Fibroblast of upper back skin (primary cell): ENCODE measurements at places on chromosomes 2 and 18.

- DNase-seq: peak; percentile 82
Observed at GRCh38 chr2:69177063-69177771, 164.2 kb downstream of the ANTXR1 start.

DNA sequence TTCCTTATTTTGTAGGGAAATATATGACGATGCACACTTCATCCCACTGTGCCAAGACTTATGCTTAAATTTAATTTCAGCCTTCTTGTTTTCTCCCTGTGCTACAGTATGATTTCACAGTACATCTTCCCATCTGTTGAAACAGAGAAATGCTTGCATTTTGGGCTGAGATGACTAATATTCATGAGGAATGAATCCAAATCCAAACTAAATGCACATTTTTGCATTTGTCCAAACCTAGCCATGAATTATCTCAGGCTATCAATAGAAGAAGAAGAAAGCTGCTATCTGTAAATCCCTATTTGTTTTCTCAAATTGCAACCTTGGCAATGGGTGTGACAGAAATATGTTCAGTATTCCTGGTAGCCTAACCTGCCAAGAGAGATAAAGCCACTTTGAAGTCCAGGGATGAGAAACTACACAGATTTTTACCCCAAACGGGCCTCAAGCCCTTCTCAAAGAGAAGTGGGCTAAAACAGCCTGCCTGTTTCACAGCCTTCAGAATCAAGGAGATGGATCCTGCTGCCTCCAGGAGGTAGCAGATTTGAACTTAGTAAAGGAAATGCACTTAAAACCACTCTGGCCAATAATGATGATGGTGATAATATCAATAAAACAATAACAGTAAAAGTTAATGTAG, 306.9 kb upstream of the NT5C1B start:
- peak; percentile 77 for DNase-seq

- DNase-seq: no peak
Observed at GRCh38 chr2:156038021-156038420, 294.5 kb downstream of the NR4A2 start.

DNA sequence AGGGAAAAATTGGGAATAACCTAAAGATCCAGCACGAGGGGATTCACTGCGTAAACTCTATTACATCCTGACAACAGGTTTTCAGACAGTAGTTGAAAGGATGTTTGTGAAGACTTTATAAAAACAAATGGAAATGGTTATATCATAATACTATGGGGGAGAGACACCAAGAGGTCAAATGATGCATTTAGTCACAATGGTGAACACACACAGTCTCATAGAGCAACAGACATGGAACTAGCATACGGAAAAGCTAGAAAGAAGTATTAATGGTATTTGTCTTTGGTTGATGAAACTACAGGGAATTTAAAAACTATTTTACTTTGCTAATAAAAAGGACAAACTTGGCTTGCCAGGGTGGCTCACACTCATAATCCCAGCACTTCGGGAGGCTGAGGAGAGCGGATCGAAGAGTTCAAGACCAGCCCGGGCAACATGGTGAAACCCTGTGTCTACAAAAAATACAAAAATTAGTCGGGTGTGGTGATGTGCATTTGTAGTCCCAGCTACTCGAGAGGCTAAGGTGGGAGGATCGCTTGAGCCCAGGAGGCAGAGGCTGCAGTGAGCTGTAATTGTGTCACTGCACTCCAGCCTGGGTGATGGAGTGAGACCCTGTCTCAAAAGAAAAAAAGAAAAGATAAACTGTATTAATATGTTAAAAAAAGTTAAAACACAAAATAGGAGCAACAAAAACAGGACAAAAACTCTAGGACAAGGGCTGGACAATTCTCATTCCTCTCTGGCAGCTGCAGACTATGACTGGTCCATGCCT, 94.8 kb downstream of the MYCN start:
- DNase-seq: no peak

GRCh38 chr2:57209799-57210198, 836.8 kb upstream of the VRK2 start:
- DNase-seq: no peak

DNA sequence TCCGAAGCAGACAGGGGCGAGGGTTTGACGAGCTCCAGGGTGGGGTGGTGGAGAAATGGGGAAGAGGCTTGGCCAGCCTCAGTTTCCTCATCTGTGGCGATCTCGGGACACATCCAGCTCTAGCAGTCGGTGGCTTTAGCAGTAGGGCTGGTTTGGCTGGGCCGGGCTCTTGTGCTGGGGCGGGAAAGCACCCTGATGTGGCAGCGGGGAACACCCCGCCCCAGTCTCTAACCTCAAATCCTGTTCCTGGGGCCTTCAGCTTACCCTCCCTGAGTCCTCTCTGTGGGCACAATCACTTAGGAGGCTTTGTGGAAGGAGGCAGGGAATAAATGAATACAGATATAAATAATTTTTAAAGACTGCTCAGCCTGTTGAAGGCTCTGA, 26.5 kb upstream of the MCFD2 start:
- no peak for DNase-seq

DNA sequence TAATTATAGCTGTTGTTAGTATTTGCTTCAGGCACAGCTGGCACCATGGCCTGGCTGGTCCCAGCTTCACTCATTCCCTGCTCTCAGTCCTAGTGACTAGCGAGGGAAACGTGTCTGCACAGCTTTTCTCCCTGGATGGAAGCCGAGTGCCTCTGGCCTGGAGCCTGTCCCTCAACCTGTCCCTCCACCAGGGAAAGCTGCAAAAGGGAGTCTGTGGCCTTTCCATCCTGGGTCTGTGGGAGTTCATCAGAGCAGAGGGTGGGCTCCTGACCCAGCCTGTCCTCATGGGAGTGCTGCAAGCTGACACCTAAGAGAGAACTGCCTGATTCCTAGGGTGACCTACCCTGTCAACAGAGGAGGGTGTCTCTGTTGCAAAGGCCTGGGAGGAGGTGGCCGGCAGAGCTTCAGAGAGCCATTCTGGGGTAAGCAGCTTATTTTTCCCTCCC, 118.3 kb downstream of the CAPN13 start:
- DNase-seq: no peak

GRCh38 chr2:207123335-207123744, 42.4 kb downstream of the KLF7 start:
- DNase-seq: no peak

GRCh38 chr2:212097001-212097400, 441.6 kb downstream of the ERBB4 start:
- DNase-seq: no peak

DNA sequence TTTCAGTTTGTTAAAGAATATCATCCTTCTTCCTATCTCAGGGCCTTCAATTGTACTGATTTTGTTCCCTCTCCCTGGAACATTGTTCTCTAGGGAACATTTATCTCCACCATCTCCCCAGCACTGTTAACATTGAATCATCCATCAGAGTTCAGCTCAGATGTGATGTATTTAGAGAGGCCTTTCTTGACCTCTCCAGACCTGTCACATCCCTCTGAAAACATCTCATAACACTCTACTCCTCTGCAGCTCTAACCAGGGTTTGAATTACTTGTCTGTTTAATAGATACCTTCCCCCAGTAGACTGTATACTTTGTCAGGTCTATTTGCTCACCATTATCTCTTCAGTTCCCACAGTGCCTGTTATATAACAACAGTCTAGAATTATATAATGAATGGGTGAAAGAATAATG, 98.6 kb downstream of the GALNT1 start:
- no peak for DNase-seq

- peak; percentile 48 for DNase-seq
Observed at GRCh38 chr2:11775384-11775783, 29.0 kb downstream of the LPIN1 start.

DNA sequence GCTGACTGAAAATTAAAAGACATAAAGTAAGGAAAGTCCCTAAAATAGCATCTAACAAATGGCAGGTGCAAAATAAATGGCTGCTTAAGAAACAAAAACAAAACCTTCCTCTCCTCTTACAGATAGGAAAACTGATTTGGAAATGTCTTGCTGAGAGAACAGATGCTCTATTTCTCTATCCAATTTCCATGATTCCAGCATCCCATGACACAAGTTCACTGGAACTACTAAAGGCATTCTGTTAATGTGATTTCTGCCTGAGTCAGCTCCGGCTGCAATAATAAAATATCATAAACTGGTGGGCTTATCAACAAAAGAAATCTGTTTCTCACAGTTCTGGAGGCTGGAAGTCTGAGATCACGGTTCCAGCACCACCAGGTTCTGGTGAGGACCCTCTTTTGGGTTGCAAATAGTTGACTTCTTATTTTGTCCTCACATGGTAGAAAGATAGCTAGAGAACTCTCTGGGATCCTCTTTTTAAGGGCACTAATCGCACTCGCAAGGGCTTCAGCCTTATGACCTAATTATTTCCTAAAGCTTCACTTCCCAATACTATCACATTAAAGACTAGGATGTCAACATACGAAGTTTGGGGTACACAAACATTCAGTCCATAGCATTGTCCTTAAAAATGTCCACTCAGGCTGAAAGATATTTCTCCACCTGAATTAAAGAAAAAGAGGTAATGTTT, 78.2 kb upstream of the GALNT3 start:
- peak; percentile 42 for DNase-seq

DNA sequence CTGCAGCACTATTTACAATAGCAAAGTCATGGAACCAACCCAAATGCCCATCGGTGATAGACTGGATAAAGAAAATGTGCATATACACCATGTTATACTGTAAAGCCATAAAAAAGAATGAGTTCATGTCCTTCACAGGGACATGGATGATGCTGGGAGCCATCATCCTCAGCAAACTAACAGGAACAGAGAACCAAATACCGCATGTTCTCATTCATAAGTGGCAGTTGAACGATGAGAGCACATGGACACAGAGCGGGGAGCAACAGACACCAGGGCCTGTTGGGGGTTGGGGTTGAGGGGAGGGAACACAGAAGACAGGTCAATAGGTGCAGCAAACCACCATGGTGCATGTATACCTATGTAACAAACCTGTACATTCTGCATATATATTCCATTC, 33.5 kb downstream of the HNMT start:
- no peak for DNase-seq

- no peak for DNase-seq
Observed at GRCh38 chr2:40329739-40330030, 122.2 kb downstream of the SLC8A1 start.

GRCh38 chr18:22932885-22933205, 283 bp upstream of the RBBP8 start:
- DNase-seq: no peak

DNA sequence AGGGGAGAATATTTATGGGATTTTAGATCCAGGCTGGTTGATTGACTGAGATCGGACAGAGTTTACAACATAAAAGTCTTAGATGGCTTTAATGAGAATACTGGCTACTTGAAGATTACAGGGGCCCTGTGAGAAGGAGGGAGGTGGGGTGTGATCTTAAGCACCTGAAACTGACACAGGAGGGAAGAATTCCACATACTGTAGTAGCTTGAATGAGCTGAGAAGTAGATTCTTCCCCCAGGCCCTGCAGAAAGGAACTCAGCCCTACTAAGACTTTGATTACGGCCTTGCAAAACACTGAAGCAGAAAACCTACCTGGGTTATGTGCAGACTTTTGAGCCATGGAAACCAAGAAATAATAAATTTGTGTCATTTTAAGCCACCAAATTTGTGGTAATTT, 1062.9 kb upstream of the GYPC start:
- DNase-seq: no peak

DNA sequence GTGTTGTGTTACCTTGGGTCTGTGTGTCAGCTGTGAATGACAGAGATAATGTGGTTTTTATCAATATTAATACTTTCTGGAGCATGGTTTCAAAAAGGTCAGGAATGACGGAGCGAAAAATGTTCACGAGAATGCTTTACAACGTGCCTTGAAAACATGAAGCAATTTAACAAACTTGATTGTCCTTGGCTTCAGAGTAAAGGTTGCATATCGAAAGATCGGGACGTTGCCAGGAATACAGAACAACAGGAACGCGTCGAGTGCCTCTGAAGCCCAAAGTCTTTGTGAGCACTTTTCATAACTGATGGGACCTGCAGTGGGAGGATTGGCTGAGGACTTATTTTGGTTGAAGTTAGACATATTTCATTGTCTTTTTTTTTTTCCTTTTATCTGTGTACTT, 206.1 kb downstream of the ZNF407 start:
- DNase-seq: no peak

- no peak for DNase-seq
Observed at GRCh38 chr18:55142410-55142809, 183.1 kb upstream of the CCDC68 start.

- DNase-seq: peak; percentile 37
Observed at GRCh38 chr2:137865954-137866540, 98.2 kb upstream of the HNMT start.

DNA sequence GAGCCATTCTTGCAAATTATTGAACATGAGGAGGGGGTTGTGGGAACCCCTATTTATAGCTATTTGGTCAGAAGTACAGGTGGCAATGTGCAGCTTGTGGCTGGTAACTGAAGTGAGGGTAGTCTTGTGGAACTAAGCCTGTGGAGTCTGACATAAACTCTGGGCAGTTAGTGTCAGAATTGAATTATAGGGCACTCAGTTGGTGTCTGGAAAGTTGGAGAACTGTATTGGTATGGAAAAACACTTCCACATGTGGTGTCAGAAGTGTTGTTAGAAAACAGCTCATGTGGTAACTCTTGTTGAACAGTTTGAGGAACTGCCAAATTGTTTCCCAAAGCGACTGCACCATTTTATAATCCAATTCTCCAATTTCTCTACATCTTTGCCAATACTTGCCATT, 7.5 kb downstream of the RALBP1 start:
- no peak for DNase-seq

GRCh38 chr2:200225951-200226350, 80.5 kb upstream of the SPATS2L start:
- peak; percentile 45 for DNase-seq

DNA sequence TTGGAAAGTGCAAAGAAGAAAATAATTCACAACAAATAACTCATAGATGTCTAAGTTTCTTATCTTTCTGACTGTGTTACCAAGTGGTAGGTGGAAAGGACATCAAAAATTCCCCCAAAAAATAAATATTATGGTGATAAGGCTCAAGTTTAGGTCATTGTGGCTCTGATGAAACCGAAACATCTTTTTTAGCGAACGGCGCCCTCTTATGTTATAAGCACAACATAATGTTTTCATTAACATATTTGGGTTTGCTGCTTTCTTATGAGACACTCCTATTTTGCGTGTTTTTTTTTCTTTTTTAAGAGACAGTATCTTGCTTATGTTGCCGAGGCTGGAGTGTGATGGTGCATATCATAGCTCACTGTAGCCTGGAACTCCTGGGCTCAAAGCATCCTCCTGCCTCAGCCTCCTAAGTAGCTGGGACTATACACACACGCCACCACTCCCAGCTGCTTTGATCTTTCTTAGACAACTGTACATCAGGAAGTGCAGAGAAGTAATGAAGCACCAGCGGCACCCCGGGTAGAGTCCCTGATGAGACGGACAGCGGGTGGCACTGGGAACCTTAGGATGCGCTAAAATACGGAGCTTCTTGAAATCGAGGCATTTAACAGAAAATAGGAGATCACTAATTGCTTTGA, 38.5 kb upstream of the SLC35G4 start:
- DNase-seq: peak; percentile 45

GRCh38 chr2:10091182-10091888, 11.1 kb upstream of the CYS1 start:
- no peak for DNase-seq

DNA sequence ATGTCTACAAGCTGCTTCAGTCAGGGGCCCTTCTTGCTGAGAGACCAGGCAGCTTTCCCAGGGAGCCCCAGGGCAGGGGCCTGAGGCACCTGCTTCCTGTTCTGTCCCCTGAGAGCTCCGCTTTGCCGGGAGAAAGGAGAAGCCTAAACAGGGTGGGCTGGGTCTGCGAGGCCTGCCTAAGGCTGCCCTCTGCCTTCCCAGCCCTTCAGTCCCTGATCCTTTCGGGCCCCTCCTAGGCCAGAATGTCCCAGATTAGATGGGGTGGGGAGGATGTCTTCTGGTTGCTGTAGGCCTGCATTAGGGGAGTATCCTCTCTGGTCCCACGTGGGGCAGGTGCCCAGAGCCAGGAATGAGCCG, 72.4 kb downstream of the TGOLN2 start:
- no peak for DNase-seq
